Stimulated activated CD8-positive, alpha-beta memory T cell treated with anti-CD3 and anti-CD28 coated beads, Interleukin-2, amount 100 ng/mL, for 1 hour (primary cell): ENCODE measurements at places on chromosomes 2 and 18.

- no peak for DNase-seq
Observed at GRCh38 chr18:45755934-45756333, 32.0 kb downstream of the SLC14A1 start.

DNA sequence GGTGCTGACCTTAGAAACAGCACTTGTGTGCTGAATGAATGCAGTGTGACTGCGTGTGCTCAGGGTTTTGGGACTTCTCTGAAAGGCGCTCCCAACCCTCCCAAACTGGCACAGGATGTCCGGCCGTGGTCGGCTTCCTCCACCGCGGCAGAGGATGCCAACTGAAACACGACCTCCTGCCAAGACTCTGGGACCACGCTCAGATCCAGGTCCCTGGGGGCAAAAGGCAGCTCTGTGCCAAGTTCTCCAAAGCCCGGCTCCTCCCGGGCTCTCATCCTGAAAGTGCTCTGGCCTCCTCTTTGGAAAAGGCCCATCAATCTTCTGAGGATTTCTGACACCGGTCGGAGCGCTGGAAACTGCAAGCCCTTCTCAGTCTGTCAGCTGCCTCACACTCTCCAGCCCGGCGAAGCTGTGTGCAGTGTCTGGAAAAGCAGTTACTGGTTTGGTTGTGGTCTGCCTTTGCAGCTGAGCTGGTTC is 32.3 kb upstream of the ZBTB7C start:
- DNase-seq = no peak

DNA sequence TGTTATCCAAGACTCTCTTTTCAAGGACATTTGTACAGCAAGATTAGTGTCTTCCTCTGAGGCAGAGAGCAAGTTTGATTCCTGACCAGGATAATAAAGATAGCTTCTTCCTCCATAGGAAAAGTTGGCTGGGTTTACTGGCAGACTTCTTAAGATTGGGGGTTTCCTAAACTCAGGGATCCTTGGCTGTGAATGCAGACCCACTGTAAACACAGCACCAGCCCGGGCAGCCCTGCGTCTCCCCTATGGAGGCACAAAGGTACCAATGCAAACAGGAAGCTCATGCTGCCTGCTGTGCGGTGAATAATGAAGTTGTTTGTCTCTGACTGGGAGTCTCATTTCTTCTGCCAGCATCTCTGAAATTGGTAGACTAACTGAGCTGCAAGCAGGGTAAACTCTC is 96.2 kb upstream of the ARHGAP28 start:
- no peak for DNase-seq

- no peak for DNase-seq
Observed at GRCh38 chr2:48946449-48947048, 191.0 kb upstream of the LHCGR start.

- DNase-seq = no peak
Observed at GRCh38 chr18:78612801-78613200, 366.8 kb upstream of the SALL3 start.

DNA sequence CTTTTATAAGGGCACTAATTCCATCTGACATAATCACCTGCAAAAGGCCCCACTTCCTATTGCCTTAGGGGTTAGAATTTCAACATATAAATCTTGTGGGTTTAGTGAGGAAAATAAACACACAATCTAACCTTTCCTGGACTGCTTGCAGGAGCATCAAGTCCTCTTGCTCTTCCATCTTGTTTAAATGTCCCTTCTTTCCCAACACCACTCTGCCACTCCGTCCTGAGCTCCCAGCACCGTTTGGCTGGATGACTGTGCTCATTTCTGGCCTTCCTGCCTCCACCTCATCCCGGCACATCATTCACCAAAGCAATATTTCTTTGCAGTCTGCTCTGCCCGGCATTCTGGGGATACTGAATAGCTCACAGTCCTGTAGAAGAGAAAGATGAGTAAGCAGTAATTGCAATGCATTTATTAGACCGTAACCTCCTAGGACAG is 247.8 kb downstream of the BCL2 start:
- DNase-seq = no peak

GRCh38 chr2:240965905-240966456 is 32.4 kb upstream of the SNED1 start:
- no peak for DNase-seq

DNA sequence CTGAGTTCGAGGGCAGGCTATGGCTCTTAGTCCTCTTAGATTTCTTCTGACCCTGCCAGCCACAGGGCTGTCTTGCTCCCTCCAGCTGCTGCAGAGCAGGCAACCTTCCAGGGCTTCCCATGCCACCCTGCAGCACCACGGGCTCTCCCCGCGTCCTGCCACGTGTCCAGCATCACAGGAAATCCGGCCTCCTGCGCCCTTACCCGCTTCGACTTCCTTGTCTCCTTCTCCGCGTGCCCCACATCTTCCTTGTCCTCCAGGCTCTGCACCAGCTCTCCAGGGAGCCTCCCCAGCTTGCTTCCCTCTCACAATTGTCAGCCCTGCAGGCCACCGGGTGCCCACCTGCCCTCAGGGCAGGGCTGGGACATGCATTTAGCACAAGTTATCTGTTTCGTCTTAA is 253.5 kb downstream of the DCDC2C start:
- DNase-seq = no peak

DNA sequence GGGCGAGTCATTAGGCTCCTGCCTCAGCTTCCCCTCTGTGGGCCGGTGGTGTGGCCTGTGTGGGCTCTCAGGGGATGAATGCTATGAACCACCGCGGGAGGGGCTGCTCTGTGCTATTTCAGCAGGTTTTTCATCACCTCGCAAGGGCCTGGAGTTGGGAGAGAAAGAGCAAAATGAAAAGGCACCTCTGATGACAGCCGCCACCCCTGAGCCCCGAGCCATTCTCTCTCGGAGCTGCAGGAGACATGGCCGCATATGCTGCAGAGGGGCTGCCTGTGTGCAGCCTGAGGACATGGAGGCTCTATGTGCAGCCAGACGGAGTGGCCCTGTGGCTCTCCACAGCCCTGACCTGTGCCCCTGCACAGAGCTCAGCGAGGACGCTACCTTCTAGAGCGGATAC is 96.2 kb upstream of the CTDP1 start:
- no peak for DNase-seq

DNA sequence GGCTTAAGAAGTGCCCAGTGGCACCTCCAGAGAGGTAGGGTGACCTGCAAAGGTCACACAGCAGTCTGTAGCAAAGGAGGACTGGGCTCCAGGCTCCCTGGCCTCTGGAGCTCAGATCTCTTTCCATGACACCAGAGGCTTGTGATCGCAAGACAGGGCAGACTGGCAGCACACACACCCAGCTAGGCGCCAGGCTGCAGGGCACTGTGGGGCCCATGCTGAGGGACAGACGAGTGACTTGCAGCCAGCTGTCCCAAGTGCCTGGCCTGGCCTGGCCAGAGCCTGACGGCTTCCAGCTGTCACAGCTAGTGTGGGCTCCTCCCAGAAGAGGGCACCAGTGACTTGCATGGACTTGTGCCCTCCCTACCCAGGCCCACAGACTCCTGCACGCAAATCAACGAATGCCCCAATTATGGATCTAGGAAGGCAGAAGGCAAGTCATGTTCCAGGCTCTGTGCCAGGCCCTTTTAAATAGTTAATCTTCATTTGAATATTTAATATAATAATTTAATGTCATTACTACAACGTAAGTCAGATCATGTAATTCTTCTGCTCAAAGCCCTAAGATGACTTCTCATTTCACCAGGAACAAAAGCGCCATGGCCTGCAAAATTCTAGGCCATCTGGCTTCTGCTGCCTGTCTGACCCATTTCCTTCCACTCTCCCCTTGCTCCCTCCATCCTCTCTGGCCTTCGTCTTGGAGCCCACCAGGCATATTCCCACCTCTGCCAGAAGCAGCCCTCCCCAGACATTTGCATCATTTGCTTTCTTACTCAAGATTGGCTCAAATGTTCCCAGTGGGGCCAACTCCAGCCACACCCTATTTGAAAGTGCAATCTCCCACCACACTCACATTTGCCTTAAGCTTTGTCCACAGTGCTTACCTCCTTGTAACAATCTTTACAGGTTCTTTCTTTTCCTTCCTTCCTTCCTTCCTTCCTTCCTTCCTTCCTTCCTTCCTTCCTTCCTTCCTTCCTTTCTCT is 3.7 kb upstream of the SPEG start:
- DNase-seq = no peak

GRCh38 chr2:19868701-19869580 is 32.8 kb downstream of the TTC32 start:
- DNase-seq = peak; percentile 46

DNA sequence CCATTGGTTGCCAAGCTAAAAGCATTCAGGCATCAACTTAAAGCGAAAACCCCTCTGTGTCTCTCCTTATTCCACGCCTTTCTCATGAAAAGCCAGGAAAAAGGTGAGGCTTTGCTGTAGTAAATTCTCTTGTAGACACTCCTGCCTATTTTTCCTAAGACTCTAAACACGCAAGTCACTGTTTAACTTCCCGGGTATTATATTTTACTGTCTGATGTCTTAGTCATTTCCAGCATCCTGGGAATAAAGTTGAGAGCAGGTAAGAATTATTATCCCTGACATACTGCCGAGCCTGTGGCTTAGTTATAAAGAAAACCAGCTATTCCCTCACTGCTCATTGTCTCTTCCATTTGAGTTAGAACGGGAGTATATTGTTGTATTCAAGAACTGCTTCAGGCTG is 112.4 kb upstream of the GATA6 start:
- DNase-seq = no peak

- DNase-seq = no peak
Observed at GRCh38 chr2:240895656-240896388, at the start of gene MAB21L4. Gene MAB21L4, minus strand, starts transcription at chr2:240896156. Its CDS starts 159 bp downstream, at chr2:240895997.

DNA sequence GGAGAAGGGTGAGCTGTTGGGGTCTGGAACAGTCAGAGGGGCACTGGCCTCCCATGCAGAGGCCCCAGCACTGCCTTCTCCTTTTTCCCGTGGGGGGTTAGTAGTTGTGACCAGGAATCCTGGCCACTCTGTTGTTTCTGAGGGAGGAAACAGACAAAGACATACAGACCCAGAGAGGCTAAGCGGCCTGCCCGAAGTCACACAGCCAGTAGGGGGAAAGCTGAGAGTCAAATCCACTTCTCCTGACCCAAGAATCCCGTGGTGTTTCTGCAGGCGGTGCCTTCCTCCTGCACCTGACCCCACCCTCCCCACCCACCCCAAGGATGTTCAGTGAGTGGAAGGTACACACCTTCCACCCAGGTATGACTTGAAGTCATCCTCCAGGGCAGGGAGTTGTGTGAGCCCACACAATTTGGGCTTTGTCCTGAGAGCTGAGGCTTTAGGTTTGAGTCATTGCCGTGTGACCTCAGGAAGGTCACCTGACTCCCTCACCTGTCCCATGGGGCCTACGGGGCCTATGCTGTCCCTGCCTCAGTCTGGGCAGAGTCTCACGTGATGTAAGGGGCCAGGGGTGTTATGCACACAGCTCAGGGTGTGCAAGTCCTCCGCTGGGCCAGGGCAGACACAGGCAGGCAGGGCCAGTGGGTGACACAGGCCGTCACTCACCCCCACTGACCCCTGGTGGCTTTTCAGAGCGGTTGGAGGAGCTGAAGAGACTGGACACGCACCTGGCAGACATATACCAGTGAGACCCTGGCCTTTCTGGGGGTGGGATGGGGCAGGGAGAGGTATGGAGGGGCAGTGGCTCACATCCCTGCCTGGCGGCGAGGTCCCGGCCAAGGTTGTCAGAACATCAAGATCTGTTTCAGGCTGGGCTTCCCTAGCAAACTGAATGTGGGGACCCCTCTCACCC is 5.0 kb downstream of the NT5DC4 start:
- no peak for DNase-seq

DNA sequence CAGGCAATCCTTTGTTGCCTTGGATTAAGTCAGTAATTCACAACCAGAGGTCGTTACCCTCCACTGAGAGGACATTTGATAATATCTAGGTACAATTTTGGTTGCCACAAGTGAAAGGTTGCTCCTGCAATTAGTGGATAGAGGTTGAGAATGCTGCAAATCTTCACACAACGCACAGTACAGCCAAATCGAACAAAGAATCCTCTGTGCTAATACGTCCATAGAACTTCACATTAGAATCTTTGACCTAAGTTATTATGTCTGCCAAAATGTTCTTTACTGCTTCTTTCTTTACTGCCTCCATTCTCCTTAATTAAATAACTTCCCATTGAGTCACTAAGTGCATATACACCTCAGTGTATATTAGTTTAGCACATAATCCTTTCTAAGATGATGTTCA is 879.5 kb downstream of the TRIB2 start:
- DNase-seq = no peak

DNA sequence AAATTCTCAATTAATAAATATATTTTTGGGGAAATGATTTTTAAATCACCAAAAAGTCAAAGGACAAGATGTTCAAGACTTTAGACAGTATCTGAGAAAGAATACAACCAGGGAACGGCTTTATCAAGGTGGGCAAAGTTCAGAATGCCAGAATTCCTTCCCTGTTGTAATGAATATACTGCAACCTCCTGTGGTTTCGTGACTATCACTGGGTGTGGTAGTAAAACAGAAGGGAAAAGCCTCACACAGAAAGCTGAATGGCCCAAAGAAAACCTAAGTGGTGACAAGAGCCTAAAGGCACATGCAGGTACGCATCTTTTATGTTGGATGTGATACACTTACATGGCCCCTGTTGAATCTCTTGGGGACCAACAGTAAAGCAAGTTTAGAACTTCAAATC is 37.1 kb downstream of the MBD2 start:
- DNase-seq = no peak

DNA sequence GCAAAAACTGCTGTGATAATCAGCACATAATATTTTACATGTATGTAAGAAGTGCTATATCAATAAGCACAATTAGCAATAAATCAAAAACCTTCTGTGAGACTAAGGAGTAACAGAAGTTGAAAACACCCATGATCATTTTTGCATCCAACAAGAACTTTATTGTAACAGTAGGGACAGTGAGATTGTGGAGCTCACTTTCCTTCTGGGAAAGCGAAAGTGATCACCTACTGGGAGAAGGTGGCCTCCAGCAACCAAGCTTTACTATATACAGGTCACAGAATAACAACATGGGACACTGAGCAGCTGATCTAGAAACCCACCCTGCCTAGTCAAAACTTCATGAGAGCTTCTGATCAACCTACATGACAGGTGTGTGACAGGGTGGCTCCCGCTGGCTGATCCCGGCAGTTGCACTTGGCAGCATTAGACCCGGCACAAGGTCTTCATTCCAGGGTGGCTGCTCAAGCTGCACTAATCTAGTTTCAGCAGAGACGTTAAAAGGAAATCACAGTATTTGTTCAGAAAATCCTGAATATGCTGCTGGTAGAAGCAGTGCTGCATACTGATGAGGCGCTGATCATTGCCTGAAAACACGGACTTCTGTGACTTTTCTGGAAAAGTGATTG is 63.5 kb upstream of the ARL5A start:
- DNase-seq = no peak

- no peak for DNase-seq
Observed at GRCh38 chr18:74331404-74331803, 15.8 kb downstream of the C18orf63 start.

DNA sequence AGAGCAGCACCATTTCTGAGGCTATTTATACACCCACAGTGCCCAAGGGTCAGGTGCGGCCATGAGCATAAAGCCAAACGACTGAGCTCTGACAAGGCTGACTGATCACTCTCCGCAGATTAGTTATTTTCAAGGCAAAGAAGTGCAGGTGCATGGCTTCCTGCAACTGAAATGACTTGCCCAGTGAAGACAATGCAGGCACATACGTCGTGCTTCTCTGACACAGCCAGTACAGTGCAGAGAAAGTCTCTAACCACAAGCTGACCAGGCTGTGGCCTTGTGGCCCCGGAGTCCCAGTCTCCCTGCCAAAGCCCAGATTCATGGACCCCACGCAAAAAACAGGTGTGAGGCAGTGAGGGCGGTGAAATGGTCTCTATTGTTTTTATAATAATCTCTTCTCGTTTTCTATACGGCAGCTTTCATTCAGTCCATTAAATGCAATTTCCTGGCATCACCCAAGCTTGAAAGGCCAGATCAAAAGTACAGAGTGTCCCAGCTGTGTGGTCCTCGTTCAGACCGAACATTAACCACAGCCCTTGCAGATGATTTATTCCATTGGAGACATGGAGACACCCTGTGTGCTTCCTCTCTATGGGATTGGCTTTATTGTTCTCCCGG is 447.0 kb upstream of the ID2 start:
- DNase-seq = no peak
